Hypothalamus (tissue), 51 donors: ENCODE measurements at places on chromosomes 2 and 18.
A peak's percentile ranks its signal among the peaks of the same experiment; 100 is the strongest.

GRCh38 chr2:227154986-227155774 is 8.8 kb downstream of the COL4A4 start:
- no peak for DNase-seq

- no peak for DNase-seq
These were observed 463.5 kb upstream of the NETO1 start for GRCh38 chr18:73331212-73331772.

DNA sequence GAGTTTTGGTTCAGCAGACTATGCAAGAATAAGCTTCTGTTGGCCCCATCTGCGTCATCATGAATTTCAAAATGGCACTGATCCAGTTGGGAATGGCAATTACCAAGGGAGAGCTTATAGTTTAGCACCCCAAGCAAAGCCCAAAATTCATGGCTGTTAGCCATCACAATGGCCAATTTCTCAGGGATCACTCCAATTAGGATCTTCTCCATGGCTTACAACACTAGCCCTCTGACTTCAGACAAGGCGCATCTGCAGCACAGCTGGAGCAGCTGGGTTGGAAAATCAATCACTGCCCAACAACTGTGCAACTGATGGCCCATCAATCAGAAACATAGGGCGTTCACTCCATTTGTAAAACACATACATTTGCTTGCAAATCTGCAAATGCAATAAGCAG is 273.6 kb downstream of the SRBD1 start:
- DNase-seq, result no peak

DNA sequence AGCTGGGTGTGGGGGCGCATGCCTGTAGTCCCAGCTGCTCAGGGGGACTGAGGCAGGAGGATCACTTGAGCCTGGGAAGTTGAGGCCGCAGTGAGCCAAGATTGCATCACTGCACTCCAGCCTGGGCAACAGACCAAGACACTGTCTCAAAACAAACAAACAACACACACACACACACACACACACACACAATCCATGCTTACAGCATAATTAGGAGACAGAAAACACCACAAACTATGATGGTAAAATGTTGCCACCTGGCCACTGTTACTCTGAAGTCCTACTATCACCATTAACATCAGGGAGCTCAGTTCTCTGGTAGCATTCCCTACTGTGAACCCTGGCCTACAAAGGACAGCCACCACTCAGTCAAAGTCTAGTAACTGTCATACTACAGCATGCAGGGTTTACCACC is 18.3 kb downstream of the DNPEP start:
- DNase-seq, result no peak

DNA sequence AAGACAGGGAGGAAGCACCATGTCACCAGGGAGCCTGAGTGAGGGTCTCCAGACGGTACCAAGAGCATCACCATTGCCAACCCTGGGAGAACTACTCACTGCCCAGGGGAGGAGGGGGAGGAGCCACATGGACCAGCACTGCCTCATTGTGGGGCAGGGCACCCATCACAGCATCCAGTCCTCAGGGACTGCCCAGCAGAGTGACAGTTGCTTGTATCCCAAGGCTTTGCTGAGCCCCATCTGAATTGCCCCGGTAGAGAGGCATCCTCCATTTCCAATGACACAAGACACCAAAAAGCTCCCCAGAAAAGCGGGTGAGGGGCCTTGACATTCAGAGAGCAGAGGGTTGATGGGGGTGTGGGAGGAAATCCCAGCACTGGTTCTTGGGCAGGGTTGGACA is 6.8 kb upstream of the CIB4 start:
- no peak for DNase-seq

DNA sequence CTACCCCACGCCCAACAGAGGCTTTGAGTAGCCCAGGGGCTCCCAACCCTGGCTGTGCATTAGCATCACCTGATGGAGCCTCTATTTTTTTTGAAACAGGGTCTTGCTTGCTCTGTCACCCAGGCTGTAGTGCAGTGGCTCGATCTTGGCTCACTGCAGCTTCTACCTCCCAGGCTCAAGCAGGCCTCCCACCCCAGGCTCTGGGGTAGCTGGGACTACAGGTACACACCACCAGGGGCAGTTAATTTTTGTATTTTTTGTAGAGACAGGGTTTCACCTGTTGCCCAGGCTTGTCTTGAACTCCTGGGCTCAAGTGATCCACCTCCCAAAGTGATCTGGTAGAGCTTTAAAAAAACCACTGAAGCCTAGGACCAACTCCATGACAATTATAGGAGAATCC is 394.8 kb upstream of the ATP5MC3 start:
- no peak for DNase-seq

GRCh38 chr2:67638146-67638545 is 241.0 kb downstream of the ETAA1 start:
- no peak for DNase-seq

GRCh38 chr2:134410831-134411231 is 157.0 kb downstream of the MGAT5 start:
- no peak for DNase-seq

- no peak for DNase-seq
These were observed 76.6 kb upstream of the ZFP36L2 start for GRCh38 chr2:43302961-43303494.

GRCh38 chr2:632471-632870 is 44.7 kb downstream of the TMEM18 start:
- no peak for DNase-seq

- DNase-seq, result no peak
These were observed 43.1 kb upstream of the TEX51 start for GRCh38 chr2:126855606-126856005.

DNA sequence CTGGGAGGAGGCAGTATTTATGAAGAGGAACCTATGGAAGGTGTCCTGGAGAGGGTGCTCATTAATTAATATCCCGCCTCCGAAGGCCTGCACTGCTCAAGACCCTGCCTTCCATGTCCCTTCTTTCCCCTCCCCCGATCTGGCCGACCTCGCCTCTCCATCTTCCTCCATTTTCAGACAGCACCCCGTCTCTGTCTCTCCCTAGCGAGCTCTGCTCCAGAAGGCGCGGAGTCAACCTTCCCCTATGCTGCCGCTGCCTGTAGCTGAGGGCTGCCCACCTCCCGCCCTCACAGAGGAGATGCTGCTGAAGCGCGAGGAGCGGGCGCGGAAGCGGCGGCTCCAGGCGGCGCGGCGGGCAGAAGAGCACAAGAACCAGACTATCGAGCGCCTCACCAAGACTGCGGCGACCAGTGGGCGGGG is 1.1 kb upstream of the WBP1 start:
- DNase-seq, result no peak

GRCh38 chr2:31083234-31083993 is 54.8 kb downstream of the GALNT14 start:
- no peak for DNase-seq

DNA sequence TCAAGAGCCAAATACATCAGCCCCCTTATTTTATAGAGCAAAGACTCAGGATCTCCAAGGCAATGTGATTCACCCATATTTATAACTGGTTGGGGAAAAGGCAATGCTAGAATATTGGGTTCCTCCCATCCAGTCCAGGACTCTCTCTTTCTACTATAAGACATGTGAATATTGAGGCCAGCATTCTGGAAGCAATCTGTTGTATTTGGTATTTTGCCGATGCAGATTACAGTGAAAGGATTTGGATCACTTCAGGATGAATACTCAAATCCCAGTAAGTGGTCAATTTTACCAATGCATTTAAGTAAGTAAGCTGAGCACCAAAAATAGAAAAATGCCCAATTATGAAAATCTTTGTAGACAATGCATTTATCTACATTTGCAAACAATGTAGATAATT is 1834.7 kb upstream of the PIK3C3 start:
- no peak for DNase-seq

- no peak for DNase-seq
These were observed 26.2 kb downstream of the PHLPP1 start for GRCh38 chr18:62741584-62741983.

GRCh38 chr2:489084-489483 is 188.1 kb downstream of the TMEM18 start:
- DNase-seq, result no peak

GRCh38 chr2:128535953-128536352 is 217.3 kb upstream of the HS6ST1 start:
- DNase-seq, result no peak

GRCh38 chr2:28709101-28709500 is 42.5 kb upstream of the PPP1CB start:
- DNase-seq, result no peak

DNA sequence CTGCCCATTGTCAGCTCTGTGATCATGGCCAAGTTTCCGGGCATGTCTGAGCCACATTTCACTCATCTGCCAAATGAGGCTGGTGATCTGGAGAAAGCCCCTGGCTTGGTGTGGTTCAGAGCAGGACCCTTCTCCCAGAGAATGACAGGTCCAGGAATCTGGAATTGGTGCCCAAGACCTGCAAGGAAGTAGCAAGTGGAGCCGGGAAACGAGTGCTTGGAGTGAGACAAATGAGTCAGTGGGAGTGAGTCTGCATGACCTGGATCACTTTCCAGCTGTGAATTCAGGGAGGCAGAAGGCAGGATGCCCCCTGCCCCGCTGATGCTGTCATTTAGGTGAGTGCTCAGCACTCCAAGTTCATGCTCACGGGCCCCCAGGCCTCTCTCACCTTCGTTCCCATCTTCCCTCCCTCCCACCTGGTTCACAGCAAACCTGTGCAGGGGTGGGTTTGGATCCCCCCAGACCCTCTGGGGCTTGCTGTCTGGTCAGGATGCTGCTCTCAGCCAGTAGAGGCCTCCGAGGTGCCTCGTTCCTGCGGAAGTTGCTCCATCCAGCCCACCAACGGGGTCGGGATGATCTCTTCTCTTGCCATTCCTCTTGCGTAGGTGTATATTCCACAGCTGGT is 104.4 kb downstream of the INHBB start:
- DNase-seq, result no peak

DNA sequence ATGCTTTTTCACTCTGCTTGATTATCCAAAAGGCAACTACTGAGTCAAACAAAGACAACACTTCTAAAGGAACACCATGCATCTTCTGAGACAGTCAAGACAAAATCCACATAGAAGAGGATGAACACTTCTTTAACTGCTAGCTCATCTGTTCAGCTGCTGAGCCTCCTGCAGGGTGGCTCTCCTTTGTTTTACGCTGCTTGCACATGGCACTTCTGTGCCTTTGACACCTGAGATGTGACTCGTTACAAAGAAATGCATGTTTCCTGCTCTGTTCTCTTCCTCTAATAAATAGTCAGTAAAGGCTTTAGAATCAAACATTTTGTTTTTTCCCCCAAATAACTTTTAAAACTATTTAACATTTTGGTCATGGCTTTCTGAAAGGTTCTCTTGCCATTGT is 1129.4 kb downstream of the TDRD15 start:
- DNase-seq, result no peak

GRCh38 chr18:1993866-1994265 is 577.4 kb downstream of the METTL4 start:
- no peak for DNase-seq

GRCh38 chr2:113198790-113199612 is 25.2 kb downstream of the PSD4 start:
- peak; percentile 56 for DNase-seq

- DNase-seq, result no peak
These were observed 56.9 kb downstream of the AFTPH start for GRCh38 chr2:64581018-64581417.

- no peak for DNase-seq
These were observed 646 bp downstream of the PHLPP1 start for GRCh38 chr18:62715759-62716615.

- DNase-seq, result no peak
These were observed 744.3 kb upstream of the ACVR2A start for GRCh38 chr2:147100406-147101035.

DNA sequence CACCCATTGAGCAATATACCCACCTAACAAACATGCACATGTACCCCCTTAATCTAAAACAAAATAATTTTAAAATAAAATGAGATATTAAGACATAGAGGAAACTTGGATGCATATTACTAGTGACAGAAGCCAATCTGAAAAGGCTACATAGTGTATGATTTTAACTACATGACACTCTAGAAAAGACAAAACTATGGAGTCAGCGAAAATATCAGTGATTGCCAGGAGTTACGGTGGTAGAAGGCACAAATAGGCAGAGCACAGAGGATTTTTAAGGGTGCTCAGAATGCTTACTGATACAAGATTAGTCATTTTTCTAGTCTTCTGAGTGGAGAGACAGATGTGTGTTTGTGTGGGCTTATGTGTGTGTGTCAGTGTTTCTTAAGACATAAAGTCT is 656.6 kb downstream of the NR4A2 start:
- DNase-seq, result no peak

GRCh38 chr2:56475191-56475590 is 291.4 kb downstream of the CCDC85A start:
- DNase-seq, result no peak

DNA sequence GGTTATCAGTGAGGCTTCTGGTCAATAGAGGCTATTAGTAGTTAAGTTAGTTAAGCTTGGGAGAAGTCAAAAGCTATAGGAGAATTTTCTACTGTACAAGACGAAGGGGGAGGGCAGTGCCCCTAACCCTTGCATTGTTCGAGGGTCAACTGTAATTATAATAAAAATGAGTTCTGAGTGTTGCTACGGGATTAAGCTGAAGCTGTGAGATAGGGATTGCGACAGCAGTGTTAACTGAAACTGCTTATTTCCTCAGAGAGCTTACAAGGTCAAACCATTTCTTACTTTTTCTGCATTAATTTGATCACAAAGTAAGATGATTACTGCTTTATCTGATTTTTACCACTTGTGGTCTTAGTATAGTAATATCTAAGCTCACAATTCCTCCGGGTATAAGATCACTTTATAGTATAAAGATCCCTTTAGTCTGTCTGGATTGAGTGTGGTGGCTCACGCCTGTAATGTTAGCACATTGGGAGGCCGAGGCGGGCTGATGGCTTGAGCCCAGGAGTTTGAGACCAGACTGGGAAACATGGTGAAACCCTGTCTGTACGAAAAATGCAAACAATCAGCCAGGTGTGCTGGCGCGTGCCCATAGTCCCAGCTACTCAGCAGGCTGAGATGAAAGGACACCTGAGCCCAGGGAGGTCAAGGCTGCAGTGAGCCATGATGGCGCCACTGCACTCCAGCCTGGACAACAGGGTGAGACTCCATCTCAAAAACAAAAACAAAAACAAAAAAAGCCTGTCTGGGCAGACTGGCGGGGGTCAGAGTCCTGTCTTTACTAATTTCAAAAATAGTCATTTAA is 119.5 kb upstream of the TLK1 start:
- no peak for DNase-seq

DNA sequence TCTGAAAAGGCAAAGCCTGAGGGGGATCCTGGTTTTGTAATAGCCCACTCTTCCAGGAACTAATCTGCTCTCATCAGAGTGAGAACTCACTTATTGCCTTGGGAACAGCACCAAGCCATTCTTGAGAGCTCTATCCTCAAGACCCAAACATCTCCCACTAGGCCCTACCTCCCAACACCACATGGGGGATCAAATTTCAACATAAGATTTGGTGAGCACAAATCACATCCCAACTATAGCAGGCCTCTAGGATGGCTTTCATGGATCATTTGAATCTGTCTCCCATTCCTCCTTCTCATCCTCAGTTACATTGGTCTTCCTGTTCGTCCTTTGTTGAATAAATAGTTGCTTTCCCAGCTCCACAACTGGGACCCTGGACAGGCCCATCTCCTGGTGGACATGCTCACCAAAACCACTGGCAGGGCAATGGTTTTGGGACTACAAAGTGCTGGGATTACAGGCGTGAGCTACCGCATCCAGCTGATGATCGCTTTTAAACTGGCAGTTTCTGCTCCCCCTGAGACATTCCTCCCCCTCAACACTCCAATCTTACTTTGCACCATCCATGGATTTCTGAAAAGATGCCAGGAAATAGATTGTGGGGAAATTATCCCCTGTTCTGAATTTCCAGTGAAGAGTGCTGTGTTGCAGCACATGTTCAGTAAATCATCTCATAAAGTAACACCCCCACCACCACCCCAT is 42.6 kb downstream of the MCFD2 start:
- no peak for DNase-seq

- DNase-seq, result no peak
These were observed 390.4 kb upstream of the CELF4 start for GRCh38 chr18:37956020-37956419.

GRCh38 chr2:169007356-169007755 is 23.8 kb downstream of the ABCB11 start:
- DNase-seq, result no peak
